Forelimb muscle (tissue), 1 donor: ENCODE measurements at places on chromosomes 4 and X.

DNA sequence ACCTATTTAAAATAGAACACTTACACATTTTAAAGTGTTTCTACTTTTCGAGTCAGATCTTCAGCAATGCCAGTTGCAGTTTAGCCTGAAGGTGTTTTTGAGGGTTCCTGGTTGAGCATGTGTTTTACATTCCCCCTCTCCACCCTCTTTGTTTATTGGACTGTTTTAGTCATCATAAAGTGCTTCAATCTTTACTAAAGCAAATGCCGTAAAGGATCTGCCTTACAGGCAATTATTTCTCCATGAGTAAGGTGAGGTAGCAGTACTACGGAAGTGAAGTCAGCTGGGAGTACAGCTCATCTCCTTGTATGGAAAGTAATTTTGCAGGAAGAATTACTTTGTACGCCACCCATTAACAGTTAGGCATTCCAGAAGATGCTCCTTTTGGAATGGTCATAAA lies 36.9 kb downstream of the PDLIM5 start:
- no peak for DNase-seq

DNA sequence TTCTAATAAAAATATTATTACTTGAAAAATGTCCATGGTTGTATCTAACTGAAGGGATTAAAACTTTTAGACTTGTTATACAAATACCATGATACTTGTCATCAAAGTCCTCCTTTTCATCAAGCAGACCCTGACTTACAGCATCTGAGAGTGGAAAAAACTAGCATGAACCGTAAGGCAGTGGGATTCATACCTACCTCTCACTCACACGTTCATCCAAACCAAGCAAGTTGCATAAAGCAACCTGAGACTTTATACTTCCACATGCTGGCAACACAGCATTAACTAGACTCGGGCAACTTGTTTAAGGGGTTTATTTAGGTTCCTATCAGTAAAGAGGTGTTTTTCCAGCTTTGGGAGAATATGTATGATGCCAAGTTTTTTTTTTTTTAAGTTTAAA lies 22.6 kb upstream of the TLR7 start:
- DNase-seq: no peak

DNA sequence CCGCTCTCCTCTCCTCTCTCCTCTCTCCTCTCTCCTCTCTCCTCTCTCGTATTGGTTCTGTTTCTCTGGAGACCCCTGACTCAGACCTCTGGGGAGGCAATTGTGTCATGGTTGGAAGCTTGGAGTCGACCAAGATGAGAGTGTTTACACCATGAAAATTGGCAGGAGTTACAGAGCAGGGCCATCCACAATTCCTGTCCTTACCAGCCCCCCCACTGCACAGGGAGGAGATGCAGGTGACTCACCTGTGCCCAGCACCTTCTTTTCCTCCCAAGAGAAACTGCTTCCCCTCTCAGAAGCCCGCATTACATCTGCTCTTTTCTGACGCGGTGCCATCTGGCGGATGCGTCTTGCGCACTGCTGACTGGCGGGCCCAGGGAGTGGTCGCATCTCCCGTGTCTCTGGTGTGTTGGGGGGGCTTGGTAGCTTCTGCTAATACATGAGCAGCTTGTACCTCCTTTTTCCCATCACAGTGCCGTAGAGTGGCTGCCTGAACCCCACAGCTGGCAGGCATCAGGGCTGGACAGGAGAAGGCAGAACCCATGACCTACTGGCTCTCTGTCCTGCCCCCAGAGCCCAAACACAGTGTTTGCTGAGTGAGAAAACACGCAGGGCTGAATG lies 31.4 kb upstream of the GPR78 start:
- no peak for DNase-seq

- no peak for DNase-seq
Measured at GRCh38 chr4:80229128-80229527, 31.8 kb downstream of the PRDM8 start.

- DNase-seq: no peak
Measured at GRCh38 chrX:88982933-88983332, 235.9 kb downstream of the CPXCR1 start.

GRCh38 chrX:66731398-66731797 lies 92.5 kb upstream of the EDA2R start:
- no peak for DNase-seq

- DNase-seq: no peak
Measured at GRCh38 chrX:115413246-115413878, 123.8 kb downstream of the LUZP4 start.

DNA sequence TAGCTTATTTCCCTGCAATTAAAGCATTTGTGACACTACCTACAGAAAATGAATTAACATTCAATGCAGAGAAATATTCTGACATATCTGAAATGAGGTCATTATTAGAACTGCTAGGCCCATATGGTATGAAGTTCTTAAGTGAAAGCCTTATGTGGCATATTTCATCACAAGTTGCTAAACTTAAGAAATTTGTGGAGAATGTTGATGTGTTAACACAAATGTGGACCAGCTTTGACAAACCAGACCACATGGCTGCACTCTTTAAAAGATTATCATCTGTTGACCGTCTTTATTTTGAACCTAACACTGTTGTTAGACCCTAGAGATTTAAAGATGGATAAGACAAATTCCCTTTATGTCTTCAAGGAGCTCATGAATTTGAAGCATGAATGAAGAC lies 1024.1 kb downstream of the RPA4 start:
- DNase-seq: no peak

DNA sequence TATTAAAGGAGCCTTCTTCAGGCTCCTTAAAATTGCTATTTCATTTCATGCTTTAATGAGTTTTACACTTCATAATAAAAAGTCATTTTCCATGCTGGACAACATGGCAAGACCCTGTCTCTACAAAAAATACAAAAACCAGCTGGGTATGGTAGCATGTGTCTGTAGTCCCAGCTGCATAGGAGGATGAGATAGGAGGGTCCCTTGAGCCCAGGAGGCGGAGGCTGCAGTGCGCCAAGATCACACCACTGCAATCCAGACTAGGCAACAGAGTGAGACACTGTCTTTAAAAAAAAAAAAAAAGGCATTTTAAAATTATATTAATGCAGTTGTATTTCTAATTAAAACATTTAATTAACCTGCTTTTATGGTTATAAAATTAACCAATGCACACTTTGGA lies 49.2 kb downstream of the PDS5A start:
- DNase-seq: no peak

GRCh38 chr4:181661923-181662322 lies 581.3 kb upstream of the TENM3 start:
- DNase-seq: no peak

GRCh38 chr4:79298027-79298426 lies 27.8 kb downstream of the NAA11 start:
- no peak for DNase-seq

GRCh38 chrX:110282922-110283321 lies 35.0 kb downstream of the AMMECR1 start:
- DNase-seq: no peak

DNA sequence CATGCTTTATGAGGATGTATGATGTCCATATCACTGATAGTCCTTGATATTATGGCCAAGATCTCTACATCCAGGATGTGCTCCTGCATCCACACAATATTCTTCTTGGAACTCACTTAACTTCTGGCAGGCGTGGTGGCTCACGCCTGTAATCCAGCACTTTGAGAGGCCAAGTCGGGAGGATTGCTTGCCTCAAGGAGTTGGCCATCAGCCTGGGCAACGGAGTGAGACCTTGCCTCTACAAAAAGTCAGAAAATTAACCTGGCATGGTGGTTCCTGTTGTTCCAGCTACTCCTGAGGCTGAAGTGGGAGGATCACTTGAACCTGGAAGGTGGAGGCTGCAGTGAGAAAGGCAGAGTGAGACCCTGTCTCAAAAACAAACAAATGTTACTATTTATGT lies 2.3 kb upstream of the HNRNPD start:
- no peak for DNase-seq

- DNase-seq: no peak
Measured at GRCh38 chr4:52548818-52549570, 110.1 kb downstream of the USP46 start.

- DNase-seq: no peak
Measured at GRCh38 chr4:128353791-128354190, 66.2 kb upstream of the PGRMC2 start.

- no peak for DNase-seq
Measured at GRCh38 chr4:126386512-126386911, 1071.8 kb downstream of the FAT4 start.

- no peak for DNase-seq
Measured at GRCh38 chr4:108384544-108384943, 215.8 kb upstream of the LEF1 start.

DNA sequence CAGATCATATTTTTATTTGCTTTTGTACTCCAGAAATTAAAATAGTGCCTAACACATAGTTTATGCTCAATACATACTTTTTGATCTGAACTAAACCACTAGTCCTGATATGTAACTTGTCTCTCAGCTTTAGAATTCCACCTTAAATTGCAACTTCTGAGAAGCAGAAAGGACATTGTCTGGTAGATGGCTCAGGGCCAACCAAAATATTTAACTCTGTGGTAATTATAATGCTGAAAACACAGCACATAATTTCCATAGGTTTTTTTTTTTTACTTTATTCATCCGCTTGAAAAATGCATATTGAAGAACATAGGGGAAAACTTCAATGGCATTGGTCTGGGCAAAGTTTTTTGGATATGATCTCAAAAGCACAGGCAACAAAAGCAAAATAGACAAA lies 59.3 kb downstream of the AREG start:
- no peak for DNase-seq

DNA sequence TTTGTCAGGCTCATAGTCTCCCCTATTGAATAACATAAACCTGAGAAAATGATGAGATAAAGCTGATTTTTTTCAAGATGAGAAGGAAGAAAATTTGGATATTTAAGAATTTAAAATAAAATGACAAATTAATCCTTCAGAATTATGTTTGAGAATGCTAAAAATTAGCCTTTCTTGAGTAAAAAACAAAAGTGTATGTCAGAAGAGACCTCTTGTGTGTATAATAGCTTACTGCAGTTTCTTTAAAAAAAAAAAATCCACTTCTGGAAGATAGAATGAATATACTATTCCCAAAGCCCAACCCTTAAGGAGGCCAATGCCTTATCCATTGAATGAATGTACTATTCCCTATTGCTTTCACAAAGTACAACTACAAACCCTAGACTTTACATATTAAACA lies 281.8 kb downstream of the RAPGEF2 start:
- no peak for DNase-seq

- DNase-seq: no peak
Measured at GRCh38 chrX:47296766-47297365, 64.1 kb downstream of the USP11 start.

DNA sequence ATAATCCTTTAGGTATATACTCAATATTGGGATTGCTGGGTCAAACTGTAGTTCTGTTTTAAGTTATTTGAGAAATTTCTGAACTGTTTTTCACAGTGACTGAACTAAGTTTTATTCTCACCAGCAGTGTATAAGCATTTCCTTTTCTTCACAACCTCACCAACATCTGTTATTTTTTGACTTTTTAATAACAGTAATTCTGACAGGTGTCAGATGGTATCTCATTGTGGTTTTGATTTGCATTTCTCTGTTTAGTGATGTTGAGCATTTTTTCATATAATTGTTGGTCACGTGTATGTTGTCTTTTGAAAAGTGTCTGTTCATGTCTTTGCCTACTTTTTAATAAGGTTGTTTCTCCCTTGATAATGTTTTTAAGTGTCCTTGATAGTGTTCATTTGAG lies 112.6 kb downstream of the LINC00632 start:
- DNase-seq: no peak

- DNase-seq: no peak
Measured at GRCh38 chrX:134727363-134727762, 69.1 kb upstream of the PLAC1 start.

- no peak for DNase-seq
Measured at GRCh38 chr4:25161593-25161950, 1.3 kb upstream of the SEPSECS start.

- no peak for DNase-seq
Measured at GRCh38 chr4:3021627-3022026, 52.7 kb downstream of the HTT-AS start.

DNA sequence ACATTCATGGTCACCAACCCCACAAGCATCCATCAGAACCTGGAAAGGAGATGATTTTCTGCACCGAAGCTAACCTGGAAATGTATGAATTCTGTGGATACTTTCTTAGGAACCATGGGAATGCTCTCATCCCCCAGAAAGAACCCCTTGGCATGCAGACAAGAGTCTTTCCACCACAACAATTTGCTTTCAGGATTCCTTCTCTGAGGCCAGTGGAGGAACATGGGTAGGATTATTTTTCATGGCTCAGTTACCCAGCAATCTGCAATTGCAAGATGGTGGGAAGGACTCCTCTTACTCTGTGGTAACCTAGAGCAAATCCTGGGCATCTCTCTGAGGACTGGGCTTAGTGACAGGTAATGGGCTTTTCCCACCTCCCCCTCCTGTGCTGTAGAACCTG lies 131.9 kb upstream of the MSX1 start:
- DNase-seq: no peak

DNA sequence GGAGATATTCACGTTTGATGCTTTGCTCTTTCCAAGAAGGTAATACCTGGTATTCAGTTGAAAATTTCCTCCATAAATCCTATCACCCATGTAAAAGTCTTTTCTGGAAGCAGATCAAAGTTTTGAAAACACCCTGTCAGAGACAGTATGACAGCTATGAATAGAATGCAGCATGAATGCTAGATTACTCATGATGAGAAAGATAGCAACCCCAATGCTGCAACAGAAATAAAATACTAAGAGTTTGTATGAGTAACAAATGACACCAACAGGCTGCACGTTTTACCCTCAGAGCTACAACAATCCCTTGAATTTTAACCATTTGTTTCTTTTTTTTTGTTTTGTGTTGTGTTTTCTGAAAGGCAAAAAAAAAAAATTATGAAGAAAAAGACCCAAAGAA lies 108.6 kb downstream of the ARHGAP6 start:
- no peak for DNase-seq

- DNase-seq: no peak
Measured at GRCh38 chr4:54226404-54227255, 2.5 kb upstream of the PDGFRA start.

GRCh38 chr4:144557404-144557803 lies 88.6 kb upstream of the HHIP start:
- DNase-seq: no peak

DNA sequence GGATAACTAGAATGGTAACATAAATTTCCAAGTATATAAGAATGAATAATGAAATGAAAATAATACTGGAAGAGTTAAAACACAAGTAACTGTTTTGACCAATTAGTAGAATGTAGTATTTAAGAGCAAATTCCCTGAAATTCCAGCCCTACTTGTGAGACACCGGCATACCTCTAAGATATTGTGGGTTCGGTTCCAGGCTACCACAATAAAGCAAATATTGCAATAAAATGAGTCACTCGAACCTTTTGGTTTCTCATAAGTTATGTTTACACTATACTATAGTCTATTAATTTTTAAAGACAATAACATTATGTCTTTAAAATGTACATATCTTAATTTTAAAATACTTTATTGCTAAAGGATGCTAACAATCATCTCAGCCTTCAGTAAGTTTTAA lies 15.2 kb upstream of the IQCM start:
- no peak for DNase-seq

- no peak for DNase-seq
Measured at GRCh38 chr4:144300616-144301015, 160.1 kb upstream of the GYPA start.
